ENCODE measurements at places on chromosomes 1 and 21. TPM values are rescaled to one million over a fixed set of nuclear protein-coding genes. Genes with fewer than 3 reads are reported as not detected.

The ODF2L gene
- total RNA-seq: 65.9 TPM

The GRIK3 gene
- not detected for total RNA-seq

The ICOSLG gene
- total RNA-seq: not detected

The ECM1 gene
- 8.0 TPM for total RNA-seq

The NCMAP gene
- total RNA-seq: not detected

Measured in fibroblast of the aortic adventitia (primary cell).